Activated B cell treated with CpG ODN at 0.5 μM for 24 hours (primary cell): ENCODE measurements at places on chromosomes 2 and 18. TPM values are rescaled to one million over a fixed set of nuclear protein-coding genes. Genes with fewer than 3 reads are reported as not detected.
A peak's percentile ranks its signal among the peaks of the same experiment; 100 is the strongest.

DNA sequence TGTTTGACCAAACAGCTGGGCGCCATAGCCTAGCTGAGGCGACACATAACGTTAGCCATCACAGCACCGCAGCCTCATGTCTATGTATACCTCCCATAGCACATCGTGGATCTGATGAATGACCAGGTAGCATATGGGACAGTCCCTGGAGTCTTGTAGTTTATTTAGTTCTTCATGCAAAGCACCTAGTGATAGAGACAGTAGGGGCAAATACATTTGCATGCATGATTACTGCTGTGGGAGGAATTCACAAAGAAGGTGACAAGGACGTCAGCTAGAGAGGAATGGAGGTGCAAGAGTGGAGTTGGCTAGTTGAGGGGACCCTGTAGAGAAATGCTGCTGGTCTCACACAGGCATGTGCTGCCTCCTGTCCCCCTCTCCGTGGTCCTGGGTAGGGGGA is 478.9 kb upstream of the HS6ST1 start:
- no peak for DNase-seq
- H3K36me3 ChIP-seq = no peaks in the 10 kb centered on the region
- H3K27me3 ChIP-seq = peaks cover 4% of the 10 kb centered on the region
- H3K4me1 ChIP-seq = no peaks in the 10 kb centered on the region
- H3K27ac ChIP-seq = no peak overlapping the region

GRCh38 chr2:157784169-157784822 is 91.8 kb downstream of the ACVR1 start:
- DNase-seq = no peak
- H3K27ac ChIP-seq = no peak overlapping the region
- H3K4me1 ChIP-seq = no peaks in the 10 kb centered on the region
- no peak overlapping the region for H3K4me3 ChIP-seq

GRCh38 chr2:33494877-33495641 is 18.6 kb downstream of the RASGRP3 start:
- H3K4me1 ChIP-seq = peaks cover 97% of the 10 kb centered on the region
- H3K27ac ChIP-seq = peak overlapping the region; percentile 87
- H3K36me3 ChIP-seq = peaks cover 44% of the 10 kb centered on the region

DNA sequence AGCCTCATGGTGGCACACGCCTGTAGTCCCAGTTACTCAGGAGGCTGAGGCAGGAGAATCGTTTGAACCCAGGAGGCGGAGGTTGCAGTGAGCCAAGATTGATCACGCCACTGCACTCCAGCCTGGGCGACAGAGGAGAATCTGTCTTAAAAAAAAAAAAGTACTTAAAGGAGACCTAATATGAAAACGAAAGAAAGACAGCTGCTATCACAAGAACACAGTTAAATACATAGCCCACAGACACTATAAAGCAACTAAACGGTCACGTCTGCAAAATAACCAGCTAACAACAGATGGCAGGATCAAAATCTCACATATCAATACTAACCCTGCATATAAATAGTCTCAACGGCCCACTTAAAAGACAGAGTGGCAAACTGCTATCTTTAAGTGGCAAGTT is 43.9 kb upstream of the TACR1 start:
- no peaks in the 10 kb centered on the region for H3K27me3 ChIP-seq
- no peak overlapping the region for H3K4me3 ChIP-seq
- no peak for DNase-seq

- peaks cover 24% of the 10 kb centered on the region for H3K27me3 ChIP-seq
- H3K4me3 ChIP-seq = no peak overlapping the region
- no peak overlapping the region for H3K27ac ChIP-seq
- H3K4me1 ChIP-seq = peaks cover 14% of the 10 kb centered on the region
Measured at GRCh38 chr2:204114295-204115136, 178.0 kb downstream of the ICOS start.

GRCh38 chr2:237464757-237465391 is 22.2 kb upstream of the MLPH start:
- H3K4me3 ChIP-seq = no peak overlapping the region
- DNase-seq = no peak
- no peaks in the 10 kb centered on the region for H3K36me3 ChIP-seq

DNA sequence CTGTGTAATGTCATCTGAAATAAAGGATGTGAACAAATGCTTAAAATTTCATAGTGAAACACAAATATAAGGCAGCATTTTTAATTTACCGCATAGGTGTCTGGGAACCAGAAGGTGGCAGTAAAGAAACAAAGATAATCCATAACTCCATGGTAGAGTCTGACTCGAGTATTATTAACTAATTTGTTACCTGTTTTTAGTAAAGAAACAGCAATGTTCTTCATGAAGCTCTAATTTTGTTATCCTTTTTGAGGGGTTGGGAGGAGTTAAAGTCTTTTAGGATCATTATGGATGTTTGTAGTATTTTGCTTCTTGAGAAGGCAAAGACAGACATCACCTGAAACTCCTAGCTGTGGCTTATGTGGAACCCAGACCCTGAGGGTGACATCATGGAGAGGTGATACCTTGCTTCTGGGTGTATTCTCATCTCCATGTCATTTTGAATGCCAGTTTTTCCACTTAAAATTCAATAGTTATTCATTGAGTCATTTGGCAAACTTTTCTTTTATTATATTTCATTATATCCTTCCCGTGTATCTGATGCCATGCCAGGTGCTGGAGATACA is 286.2 kb upstream of the EPAS1 start:
- H3K4me1 ChIP-seq = no peaks in the 10 kb centered on the region
- H3K36me3 ChIP-seq = peaks cover 88% of the 10 kb centered on the region
- H3K4me3 ChIP-seq = no peak overlapping the region
- no peak for DNase-seq
- H3K27ac ChIP-seq = no peak overlapping the region

DNA sequence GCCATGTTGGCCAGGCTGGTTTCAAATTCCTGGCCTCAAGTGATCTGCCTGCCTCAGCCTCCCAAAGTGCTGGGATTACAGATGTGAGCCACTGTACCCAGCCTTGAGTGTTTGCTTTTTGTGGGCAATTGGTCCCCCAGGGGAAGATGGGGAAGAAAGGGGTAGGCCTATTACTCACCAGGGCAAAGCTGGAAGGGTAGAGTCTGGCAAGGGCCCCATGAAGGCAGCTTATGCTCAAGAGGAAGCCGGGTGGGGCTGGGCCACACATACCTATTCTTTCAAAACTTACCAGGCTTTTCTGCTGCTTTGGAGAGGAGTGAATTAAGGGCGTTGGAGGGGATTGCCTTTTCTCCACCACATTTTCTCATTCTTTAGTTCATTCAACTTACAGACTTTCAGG is 24.5 kb upstream of the CD28 start:
- no peak overlapping the region for H3K27ac ChIP-seq
- DNase-seq = no peak
- peaks cover 65% of the 10 kb centered on the region for H3K27me3 ChIP-seq
- H3K36me3 ChIP-seq = no peaks in the 10 kb centered on the region
- no peak overlapping the region for H3K4me3 ChIP-seq
- H3K4me1 ChIP-seq = peaks cover 4% of the 10 kb centered on the region

GRCh38 chr2:47905386-47906156 is 727 bp downstream of the FBXO11 start:
- peak; percentile 68 for DNase-seq
- H3K27me3 ChIP-seq = no peaks in the 10 kb centered on the region
- H3K27ac ChIP-seq = peak overlapping the region; percentile 99

DNA sequence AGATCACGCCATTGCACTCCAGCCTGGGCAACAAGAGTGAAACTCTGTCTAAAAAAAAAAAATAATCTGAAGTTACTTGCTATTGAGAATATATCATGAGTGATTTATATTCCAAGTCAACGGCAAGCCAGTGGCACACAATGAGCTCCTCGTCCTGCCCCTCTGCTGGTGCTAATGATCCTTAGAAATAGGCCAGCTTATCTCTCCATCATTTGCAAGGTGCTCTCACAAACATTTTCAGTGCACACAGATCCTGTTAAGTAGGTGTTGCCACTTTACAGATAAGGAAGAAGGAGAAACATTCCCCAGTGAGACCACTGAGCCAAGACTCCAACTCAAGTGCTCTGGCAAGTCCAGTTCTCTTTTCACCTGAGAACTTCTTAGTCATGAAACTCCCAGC is 91.3 kb upstream of the GPR45 start:
- H3K4me3 ChIP-seq = no peak overlapping the region
- peaks cover 11% of the 10 kb centered on the region for H3K27me3 ChIP-seq
- DNase-seq = no peak
- H3K4me1 ChIP-seq = peaks cover under 1% of the 10 kb centered on the region
- H3K36me3 ChIP-seq = peaks cover 2% of the 10 kb centered on the region

DNA sequence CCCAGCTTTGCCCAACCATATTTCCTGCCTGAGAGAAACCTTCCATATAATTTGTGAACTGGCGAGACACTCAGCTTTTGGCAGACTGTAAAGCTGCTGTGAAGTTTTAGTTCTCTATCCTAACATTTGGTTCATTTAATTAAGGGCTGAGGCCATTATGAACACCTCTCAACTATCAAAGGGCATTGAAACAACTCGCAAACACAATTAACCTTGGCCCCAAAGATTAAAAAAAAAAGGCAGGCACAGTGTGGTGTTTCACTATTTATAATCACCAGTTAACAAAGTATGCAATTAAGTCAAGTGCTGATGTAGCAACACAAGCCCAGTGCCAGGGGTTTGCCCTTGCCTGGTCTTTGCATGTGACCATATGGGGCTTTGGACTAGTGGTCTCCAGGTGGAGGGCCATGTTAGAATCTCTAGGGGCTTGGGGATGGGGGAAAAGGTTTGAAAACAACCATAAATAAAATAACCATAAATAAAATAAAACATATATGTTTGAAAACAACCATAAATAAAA is 297.6 kb upstream of the SKOR2 start:
- no peak for DNase-seq
- H3K27me3 ChIP-seq = peaks cover 19% of the 10 kb centered on the region
- no peak overlapping the region for H3K27ac ChIP-seq
- no peaks in the 10 kb centered on the region for H3K36me3 ChIP-seq

GRCh38 chr2:160918906-160919503 is 241.2 kb upstream of the TANK start:
- H3K4me1 ChIP-seq = no peaks in the 10 kb centered on the region
- no peak overlapping the region for H3K27ac ChIP-seq
- no peak overlapping the region for H3K4me3 ChIP-seq

- H3K27me3 ChIP-seq = peaks cover 74% of the 10 kb centered on the region
- no peak for DNase-seq
- H3K4me1 ChIP-seq = peaks cover 5% of the 10 kb centered on the region
- no peak overlapping the region for H3K27ac ChIP-seq
- no peak overlapping the region for H3K4me3 ChIP-seq
Measured at GRCh38 chr2:199469514-199470360, 12.0 kb upstream of the SATB2 start.

DNA sequence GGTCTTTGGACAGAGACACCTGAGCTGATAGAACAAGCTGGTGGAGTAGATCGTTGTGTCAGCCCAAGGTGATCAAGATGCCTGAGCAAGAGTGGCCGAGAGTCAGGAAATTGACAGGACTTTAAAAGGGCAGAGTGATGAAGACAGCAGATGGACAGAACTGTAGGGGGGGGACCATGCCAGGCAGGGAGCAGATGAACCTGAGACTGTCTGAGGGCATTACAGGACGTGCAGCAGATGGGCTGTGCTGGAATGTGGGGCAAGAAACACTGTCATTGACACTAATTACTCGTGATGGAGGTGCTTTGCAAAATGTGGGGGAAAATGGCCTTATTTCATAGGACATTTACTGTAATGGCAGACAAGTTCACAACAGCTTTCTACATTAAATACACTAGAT is 225.0 kb downstream of the THSD7B start:
- H3K36me3 ChIP-seq = no peaks in the 10 kb centered on the region
- DNase-seq = no peak
- H3K4me1 ChIP-seq = no peaks in the 10 kb centered on the region
- no peak overlapping the region for H3K4me3 ChIP-seq
- H3K27ac ChIP-seq = no peak overlapping the region

DNA sequence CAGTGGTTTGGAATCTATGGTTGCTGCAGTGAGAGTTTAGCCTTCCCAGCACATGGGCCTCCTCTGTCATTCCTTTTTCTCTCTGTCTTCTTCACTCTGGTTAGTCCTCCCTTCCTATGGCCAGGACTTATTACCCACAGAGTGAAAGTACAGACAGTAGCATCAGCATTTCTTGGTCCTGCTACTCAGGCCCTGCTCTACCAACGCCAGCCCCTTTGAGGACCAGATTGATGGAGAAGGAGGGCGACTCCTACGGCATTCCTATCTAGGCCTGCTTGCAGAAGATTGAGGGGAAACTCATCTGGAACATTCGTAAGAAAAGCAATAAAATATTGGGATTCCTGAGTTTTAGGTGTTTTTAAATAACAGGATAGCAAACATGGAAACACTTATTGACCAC is 43.5 kb downstream of the BMP10 start:
- DNase-seq = no peak
- no peaks in the 10 kb centered on the region for H3K27me3 ChIP-seq
- H3K27ac ChIP-seq = no peak overlapping the region

GRCh38 chr2:100239486-100240210 is 82.7 kb downstream of the LONRF2 start:
- H3K27ac ChIP-seq = no peak overlapping the region
- no peaks in the 10 kb centered on the region for H3K36me3 ChIP-seq
- peaks cover 75% of the 10 kb centered on the region for H3K4me1 ChIP-seq
- peaks cover 10% of the 10 kb centered on the region for H3K27me3 ChIP-seq

DNA sequence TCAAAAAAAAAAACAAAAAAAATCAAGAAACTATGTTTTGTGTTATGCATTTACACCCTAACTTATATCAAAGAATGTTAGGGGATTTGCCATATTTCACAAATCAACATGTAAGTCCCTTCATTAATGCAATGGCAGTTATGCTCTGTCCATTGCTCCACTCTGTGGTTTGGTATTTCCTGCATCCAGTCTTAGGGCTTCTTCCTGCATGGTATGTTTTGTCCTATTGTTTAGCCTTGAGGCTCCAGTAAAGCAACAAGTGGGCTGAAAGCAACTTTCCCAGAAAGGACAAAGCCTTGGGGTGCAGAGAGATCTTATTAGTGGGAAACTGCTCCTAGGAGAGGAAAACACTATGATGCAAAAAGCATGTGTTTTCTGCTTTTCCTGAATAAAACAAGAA is 474.1 kb downstream of the IRS1 start:
- peaks cover 4% of the 10 kb centered on the region for H3K27me3 ChIP-seq
- no peak overlapping the region for H3K4me3 ChIP-seq
- H3K36me3 ChIP-seq = no peaks in the 10 kb centered on the region

GRCh38 chr2:9952856-9953503 is 1.5 kb downstream of the GRHL1 start:
- peak overlapping the region; percentile 74 for H3K4me3 ChIP-seq
- no peaks in the 10 kb centered on the region for H3K36me3 ChIP-seq
- peaks cover 40% of the 10 kb centered on the region for H3K27me3 ChIP-seq
- no peak overlapping the region for H3K27ac ChIP-seq

Gene FAM124B
- total RNA-seq = 0.29 TPM in 1 of 2 replicates, not detected in the other

Gene CAPN14
- total RNA-seq = 2.4 and 3.3 TPM in 2 replicates

Gene SPATS2L
- total RNA-seq = 0.64 and 0.86 TPM in 2 replicates

Gene SH3BP4
- 0.76 and 1.1 TPM in 2 replicates for total RNA-seq

Gene PIEZO2
- not detected in 2 replicates for total RNA-seq

Gene XRCC5
- 303 and 311 TPM in 2 replicates for total RNA-seq

Gene STK25
- 123 and 151 TPM in 2 replicates for total RNA-seq

Gene IL1RL1
- total RNA-seq = not detected in 2 replicates

Gene DYNAP
- total RNA-seq = not detected in 2 replicates

Gene CTLA4
- 0.54 and 0.55 TPM in 2 replicates for total RNA-seq

Gene FHL2
- 0.16 and 0.27 TPM in 2 replicates for total RNA-seq
